Stimulated activated CD8-positive, alpha-beta memory T cell treated with anti-CD3 and anti-CD28 coated beads, Interleukin-7, amount 100 ng/mL, for 48 hours (primary cell): ENCODE measurements at places on chromosomes 4 and X.

DNA sequence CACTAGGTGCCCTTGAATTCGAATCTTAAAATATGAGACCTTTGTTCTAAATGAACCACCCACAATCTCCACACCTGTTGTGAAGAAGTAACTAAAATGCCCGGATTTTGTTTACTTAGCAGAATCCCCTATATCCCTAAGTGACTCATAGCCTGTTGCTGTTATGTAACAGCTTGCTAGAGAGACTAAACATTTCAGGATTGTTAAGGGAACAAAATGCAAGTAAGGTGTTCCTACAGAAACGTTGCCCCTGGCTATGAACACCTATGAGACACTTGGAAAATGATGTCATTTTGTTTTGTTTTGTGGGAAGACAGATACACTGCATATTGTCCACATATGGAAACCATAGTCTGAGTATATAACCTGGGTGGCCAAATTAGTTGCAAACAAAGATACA lies 24.2 kb upstream of the MXRA5 start:
- no peak for DNase-seq

- no peak for DNase-seq
Measured at GRCh38 chrX:92232182-92232581, 453.0 kb downstream of the PCDH11X start.

DNA sequence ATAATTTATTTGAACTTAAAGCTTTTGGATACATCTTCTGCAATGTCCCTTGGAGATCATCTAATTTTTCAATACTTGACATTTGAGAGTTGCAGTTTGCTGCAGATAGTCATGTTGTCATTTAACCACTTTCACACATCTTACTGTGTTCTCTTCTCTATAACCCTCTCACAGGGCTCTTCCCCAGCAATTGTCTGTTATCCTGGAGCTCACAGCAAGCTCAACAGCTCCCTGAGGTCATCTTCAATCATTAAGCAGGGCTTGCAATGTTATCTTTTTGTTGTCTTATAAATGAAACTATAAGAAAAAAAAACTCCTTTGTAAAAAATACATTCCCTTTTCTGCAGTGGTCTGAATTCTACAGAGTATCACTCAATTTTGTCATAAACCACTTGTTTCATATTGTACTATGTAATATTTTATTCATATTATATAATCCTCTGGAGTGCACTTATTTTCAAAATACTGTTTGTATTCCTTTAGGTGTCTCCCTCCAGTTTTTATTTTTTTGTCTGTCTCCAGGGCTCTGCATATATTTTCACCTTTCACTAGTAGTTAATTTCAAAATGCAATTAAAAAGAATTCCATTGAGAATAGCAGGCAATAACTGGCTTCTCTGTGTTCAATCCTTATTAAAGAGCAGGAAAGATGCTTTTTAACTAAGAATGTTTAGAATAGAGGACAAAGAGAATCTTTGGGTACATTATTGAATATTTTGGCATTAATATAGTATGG lies 106.3 kb upstream of the ARSJ start:
- DNase-seq, result no peak

GRCh38 chr4:84708406-84709135 lies 125.6 kb downstream of the CDS1 start:
- no peak for DNase-seq

- no peak for DNase-seq
Measured at GRCh38 chr4:37383579-37384229, 139.2 kb downstream of the NWD2 start.

DNA sequence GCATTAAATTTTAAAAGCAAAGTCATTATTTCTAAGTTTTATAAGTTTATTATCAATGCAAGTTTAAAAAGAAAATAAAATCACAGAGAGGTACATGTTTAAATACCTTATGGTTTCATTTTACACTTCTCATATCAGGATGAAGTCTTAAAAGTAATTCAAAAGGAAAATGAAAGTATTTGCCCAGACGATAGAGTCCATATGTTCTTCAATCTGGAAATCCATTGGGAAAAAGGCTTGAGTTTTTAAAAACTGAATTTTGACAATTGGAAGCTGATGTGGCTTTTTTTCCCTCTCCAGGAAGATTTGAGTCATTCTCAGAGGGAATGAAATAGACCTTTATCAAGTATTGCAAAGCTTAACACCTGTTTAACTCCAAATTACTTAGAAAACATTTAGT lies 37.1 kb downstream of the MAB21L2 start:
- DNase-seq, result no peak

DNA sequence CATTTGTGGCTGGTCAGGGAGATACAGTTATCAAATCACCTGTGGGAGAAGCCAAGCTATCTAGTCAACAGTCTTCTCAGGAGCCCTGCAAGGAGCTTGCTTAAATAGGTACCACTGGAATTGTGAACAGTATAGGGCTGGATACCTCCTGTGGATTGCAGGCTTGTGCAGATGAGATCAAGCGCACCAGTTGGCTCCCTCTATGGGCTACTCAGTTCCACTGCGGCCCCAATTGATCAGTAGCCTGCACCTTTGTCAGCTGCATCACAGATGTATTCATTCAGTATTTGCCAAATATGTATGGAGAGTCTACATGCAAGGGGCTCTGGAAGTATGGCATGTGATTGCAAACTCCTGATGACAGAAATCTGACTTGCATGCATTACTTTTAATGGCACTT lies 28.6 kb downstream of the TEX13A start:
- no peak for DNase-seq

GRCh38 chr4:5619913-5620625 lies 88.3 kb downstream of the EVC2 start:
- DNase-seq, result no peak

DNA sequence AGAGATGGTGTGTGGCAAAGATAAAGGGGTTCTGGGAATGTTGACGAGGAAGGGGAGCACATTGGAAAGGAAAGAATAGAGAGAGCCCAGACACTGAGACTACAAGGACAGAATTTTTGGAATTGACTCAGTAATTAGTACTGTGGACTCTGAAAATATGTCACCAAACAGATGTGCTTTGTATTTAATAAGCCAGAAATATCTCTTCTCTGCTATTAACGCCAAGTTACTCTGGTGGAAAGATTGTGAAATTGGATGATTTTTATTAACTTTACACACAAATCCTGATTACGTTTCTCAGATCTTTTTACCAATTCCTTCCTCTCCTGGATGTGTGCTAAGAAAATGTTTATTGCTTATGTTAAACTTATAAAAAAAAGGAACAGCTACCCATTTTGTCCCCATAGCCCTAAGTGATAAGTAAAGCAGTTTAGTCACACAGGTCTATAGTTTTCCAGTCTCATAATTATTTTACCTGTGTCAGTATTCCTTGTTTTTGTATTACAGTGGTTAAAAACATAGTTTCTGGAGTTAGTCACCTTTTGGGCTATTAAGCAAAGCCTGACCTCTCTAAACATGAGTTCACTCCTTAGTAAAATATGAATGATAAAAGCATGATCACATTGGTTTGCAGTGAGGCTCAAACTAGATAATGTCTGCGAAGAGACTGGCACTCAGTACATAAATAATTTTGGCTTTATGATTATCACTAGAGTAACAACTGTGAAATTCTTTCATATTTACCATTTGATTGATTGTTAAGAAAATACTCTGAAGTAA lies 1068.3 kb downstream of the STIM2 start:
- DNase-seq, result no peak

GRCh38 chr4:35138449-35138848 lies 1105.9 kb downstream of the ARAP2 start:
- no peak for DNase-seq

DNA sequence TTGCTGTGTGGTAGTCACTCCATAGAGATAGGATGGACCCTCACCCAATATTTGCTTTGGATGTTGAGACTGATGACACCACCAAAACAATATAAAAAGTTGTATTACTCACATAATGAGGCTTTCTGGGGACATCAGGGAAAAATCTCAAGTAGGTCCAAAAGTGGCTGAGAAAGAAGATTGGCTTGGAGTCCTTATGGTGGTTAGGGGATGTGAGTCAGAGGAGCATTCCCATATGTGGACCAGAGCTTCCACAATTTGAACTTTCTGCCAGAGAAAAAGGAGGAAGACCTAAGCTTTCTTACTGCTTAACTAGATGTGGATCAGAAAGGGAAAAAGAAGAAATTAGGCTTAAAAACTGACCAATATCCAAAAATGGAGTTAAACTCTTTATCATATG lies 460.5 kb downstream of the SH3BGRL start:
- DNase-seq, result no peak

DNA sequence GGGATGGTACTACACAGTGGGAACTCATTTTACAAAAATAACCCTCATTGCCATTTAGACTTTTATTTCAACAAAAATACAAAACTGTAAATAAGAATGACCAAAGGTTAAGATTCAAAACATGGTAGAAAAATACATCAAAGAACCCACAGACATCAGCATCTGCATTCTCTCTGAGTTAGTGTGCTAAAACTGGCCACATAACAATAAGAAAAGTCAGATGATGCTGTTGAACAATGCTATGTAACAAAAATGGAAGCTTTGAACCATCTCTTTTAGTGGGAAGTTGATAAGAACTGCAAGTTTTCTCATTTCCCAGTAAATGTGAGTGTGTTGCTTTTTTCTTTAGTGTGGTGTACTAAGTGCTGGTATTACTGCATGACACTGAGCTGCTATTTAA lies 888.4 kb upstream of the EPHA5 start:
- DNase-seq, result no peak

DNA sequence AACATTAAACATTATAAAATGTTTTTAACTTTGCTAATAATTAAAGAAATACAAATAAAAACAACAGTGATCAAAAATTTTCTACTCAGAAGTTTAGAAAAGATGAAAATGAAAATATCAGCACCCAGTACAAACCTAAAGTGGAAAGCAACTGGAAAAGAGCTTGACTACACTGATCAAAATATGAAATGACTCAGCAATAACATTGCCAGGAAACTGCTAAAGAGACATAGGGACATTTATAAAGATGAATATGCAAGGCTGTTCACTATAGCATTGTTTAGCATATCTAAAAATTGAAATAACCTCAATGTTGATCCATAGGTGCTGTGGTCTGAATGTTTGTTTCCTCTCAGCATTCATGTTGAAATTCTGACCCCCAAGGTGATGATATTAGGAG lies 88.5 kb upstream of the NOCT start:
- DNase-seq, result no peak

DNA sequence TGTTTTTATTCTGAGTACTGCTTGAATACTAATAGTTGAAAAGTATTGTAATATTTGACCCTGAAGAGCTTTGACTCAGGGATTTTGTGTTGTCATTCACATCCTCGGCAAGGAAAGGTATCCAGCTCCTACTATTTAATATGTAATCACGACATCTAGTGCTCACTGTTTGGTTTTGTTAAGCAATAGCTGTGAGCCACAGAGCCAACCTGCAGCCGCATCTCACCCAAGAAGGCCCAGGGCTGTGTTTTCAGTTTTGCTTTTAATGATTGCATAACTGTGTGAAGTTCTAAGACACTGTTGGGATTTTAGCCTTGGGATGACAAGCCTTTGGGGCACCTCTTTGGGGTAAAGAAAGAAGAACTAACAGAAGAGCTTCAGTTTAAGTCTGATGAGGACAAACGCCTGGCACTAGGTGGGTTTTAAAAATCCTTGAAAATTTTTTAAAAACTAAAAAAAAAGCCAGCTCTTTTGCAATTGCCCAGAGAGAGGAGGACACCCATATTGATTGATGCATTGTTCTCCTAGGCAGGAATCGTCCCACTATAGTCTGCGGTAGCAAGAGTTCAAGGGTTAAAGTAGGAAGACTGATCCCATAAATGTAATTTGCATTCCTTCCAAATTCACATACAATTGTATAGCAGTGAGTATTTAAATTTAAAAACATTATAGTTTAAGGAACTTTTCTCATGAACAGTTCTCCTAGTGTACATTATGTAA lies 157.8 kb downstream of the RELL1 start:
- DNase-seq, result no peak

- no peak for DNase-seq
Measured at GRCh38 chrX:124679199-124679598, 332.8 kb downstream of the SH2D1A start.

DNA sequence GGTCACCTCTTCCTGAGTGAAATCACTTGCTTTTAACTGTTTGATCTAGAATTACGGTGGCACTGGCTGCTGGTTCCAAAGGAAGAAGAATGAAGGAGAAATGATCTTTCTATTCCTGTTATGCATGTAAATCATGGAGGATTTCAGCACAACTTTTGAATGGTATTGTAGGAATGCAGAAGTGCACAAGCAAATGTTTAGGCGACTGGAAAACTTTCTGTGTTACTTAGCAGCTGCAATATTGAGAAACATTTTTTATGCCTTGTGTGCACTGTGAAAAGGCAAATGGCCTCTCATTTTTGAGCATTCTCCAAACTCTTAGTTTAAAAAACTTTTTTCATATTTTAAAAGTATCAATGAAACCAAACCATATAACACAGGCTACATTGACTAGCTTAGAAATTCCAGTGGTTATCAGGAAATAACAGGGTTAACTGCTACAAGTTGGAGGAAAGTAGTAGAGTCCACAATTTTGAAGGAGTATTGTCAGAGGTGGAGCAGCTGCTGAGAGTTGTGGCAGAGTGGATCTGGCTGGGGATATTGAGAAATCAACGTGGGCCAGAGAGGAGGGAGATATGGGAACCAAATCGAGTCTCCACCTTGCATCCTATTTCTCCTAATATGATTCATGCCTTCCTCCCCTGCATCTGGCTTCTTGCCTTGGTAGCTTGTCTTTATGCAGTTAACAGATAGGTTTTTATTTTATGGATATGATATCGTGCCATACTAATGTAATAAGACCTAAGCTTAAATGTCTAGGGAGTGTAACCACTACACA lies 32.0 kb upstream of the FHL1 start:
- no peak for DNase-seq

DNA sequence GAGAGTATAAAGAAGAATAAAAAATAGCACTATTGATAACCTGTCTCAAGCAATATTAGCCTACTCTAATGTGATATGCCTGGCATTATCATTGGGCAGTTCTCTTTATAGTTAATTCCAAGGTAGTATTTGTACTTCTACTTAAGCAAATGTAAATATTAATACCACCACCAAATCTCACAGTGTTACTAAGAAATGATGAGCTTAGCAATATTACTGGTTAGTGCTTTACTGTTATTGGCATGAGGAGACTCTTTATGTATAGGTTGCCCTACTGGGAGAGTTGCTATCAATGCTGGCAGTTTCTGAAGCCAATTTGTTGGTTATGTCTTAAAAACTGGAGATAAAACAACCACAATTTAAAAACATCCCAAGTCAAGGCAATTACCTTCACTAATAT lies 155.7 kb downstream of the CDS1 start:
- DNase-seq, result no peak
